GM06990 (cell line): ENCODE measurements at places on chromosomes 3 and 15.

DNA sequence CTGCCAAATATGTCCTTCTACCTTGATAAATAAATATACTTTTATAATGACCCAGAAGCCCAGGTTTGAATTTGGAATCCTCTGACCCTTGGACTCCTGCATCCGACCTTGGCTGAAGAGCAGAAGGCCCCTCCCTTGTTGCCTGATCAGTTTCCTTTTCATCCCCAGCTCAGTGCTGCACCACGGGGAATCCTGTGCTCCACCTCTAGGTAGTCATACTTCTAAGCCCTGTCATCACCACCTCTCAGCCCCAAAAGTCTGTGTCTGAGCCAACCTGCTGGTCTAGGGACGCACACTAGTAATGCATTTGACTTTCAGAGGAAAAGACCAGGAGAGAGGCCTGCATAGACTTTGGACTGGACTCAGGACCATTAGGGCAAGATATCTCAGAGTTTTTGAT, 310.6 kb downstream of the NLGN1 start:
- DNase-seq: no peak

DNA sequence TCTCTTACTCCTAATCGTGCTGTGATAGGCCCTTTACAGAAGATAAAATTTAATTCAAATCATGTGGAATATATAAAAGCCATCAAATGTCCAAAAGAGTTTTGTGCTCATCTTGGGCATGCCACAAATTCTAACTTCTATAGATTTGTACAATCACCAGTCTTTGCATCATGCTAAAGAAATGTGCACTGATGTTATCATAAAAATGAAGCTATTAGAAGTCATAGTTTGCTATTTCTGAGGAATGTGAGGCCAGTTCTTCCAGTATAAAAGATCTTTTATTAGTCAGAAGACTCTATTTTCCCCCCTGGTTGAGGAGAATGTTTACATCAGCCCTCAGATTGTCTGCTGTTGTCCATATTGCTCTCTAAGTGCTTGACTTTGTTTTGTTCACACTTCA, 2.1 kb upstream of the ANXA2 start:
- DNase-seq: no peak

- DNase-seq: no peak
These were observed 808 bp downstream of the RBM6 start for GRCh38 chr3:49940667-49941249.

DNA sequence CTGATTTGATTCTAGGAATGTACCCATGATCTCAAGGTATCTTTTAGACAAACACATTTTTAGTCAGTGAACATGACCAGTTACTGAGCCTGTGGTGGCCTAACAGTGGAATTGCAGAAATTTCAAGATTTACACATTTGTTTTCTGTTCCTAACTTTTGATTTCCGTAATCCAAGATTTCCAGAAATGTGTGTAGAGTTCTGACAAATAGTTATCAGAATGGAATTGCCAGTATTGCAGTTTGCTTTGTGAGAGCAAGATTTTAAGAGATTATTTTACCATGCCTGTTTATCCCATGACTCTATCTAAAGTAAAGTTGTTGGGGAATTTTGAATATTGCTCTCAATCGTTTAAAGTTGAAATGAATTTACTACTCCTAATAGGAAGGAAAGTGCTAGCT, 11.7 kb upstream of the UTS2B start:
- DNase-seq: no peak

- no peak for DNase-seq
These were observed 56.0 kb upstream of the CHRNA7 start for GRCh38 chr15:31974154-31974794.

DNA sequence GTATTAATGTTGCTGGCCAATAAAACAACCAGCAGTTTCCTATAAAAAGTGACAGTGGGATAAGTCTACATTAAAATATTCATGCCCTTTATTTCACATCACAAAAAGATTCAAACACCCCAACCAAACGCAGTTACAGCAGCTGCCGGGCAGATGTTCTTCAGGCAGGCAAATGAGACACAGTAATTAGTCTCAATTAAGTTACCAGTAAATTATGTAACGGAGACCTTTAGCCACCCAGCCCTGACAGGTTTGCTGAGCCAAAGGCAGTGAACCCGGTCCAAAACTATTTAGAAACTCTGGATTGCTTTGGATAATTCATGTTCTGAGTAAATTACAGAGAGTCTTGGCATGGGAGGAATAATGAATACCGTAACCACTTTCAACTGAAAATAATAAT, 289.2 kb upstream of the LYSMD4 start:
- DNase-seq: no peak

DNA sequence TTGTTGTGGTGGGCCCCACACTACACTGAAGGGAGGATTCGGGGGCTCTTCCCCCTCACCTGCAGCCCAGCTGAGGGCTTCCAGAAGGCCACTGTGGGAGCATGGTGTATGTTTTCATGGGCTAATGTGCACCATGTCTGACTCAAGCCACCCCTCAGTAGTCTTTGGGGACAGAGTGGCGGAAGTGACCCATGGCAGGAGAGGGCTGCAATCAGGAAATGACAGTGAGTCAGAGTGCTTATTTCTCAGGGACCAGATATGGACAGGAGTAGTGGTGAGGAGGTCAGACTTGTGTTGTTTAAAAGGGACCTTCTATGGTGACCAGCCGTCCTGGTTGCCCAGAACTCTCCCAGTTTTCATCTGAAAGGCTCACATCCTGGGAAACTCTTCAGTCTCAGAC, 32.8 kb upstream of the SLC9A9 start:
- DNase-seq: no peak

GRCh38 chr3:115551016-115551415, 72.3 kb upstream of the GAP43 start:
- DNase-seq: no peak

DNA sequence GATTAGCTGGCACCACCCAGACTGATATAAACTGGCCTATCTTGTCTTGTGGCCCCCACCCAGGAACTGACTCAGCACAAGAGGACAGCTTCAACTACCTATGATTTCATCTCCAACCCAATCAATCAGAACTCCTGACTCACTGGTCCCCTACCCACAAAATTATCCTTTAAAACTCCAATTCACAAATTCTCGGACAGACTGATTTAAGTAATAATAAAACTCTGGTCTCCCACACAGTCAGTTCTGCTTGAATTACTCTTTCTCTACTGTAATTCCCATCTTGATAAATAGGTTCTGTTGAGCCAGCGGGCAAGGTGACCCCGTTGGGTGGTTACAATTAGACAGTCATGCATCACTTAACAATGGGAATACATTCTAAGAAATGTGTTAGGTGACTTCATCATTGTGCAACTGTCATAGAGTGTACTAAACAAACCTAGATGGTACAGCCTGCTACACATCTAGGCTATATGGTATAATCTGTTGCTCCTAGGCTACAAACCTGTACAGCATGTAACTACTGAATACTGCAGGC, 48.1 kb upstream of the MAP4 start:
- DNase-seq: no peak

DNA sequence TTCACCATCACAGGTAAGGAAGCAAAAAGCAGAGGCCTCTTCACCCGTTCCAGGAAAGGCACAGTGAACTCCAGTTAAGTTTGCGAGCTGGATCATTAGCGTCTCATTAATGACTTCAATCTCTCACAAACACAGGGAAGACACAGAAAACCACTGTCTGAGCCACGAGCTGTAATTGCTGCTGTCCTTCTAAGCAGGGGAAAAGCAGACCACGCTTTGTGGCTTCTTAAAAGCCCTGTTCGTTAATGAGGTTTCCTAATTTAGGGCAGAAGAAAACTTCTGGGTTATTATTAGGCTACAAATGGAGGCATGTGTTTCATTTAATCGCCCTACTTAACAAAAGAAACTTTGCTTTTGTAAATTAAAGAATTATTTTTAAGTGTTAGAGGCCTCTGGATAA, 50.6 kb upstream of the FAM174B start:
- no peak for DNase-seq

GRCh38 chr3:174358252-174358651, 500.9 kb upstream of the NAALADL2 start:
- no peak for DNase-seq

DNA sequence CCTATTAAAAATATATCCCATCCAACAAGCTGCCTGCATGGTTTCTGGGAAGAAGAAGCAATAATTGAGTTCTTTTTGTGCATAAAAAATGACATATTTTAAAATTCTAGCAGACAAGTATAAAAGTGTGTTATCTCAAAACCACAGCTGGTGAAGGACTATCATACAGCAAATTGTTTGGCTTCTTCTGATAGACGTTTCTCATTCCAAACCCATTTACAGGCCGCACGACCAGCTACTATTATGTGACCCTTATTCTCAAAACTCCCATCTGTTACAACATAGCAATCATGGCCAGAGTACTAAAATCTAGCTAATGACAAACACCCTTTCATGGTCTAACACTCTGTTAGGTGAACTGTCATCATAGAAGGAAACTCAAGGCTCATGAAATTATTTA, 21.7 kb downstream of the ETFA start:
- DNase-seq: no peak

- no peak for DNase-seq
These were observed 67.3 kb downstream of the MORC1 start for GRCh38 chr3:109050591-109051167.

DNA sequence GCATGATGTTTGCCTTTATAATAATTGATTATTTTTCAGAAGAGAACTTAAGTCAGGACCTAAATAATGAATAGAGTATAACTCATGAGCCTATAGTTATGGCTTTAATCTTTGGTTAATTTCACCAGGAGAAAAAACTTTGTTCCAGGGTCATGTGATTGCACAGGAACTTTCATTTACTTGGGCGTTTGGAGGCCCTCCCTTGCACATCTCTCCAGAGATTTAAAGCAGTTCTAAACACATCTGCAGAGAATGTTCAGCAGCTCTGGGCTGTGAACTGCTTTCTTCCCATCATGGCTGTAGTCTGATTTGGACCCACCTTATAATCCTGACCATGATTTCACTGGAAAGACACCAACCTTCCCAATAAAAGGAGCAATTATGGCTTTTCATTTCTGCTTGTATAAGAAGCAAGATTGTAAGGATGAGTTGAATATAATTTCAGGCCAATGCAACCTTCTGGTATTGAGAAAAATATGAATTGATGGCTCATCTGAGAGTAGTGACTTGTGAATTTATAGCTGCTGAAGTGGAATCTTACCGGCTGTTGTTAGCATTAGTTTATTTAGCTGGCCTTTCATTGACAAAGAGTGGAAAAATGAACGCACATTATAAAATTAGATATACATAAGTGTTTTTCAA, 80.9 kb upstream of the PRTG start:
- DNase-seq: no peak

GRCh38 chr15:101213147-101213546, 38.7 kb downstream of the CHSY1 start:
- no peak for DNase-seq

- no peak for DNase-seq
These were observed 23.4 kb upstream of the NRG4 start for GRCh38 chr15:76035593-76035992.

GRCh38 chr3:148975248-148975647, 16.1 kb upstream of the GYG1 start:
- DNase-seq: no peak

- DNase-seq: no peak
These were observed 37.2 kb downstream of the EEFSEC start for GRCh38 chr3:128190501-128190900.

DNA sequence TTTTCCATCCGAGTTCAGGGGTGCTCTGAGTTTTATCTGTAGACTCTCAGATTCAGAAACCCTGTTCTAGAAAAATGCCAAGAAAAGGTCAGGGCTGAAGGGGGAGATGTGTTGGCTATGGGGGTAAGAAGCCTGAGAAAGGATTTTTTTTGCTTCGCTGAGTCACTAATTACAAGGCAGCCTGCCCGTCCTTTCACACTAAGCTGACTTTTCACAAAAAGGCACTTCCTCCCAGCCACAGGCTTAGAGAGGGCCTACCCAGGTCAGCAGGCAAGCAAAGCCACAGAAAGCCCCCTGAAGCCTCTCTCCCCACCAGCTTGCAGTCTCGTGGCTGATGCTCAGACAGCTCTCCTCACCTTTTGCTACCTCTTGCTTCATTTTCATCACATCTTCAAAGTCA, 192.6 kb upstream of the PRICKLE2 start:
- DNase-seq: peak; percentile 76

GRCh38 chr3:48679411-48680391, 6.0 kb downstream of the NCKIPSD start:
- no peak for DNase-seq

DNA sequence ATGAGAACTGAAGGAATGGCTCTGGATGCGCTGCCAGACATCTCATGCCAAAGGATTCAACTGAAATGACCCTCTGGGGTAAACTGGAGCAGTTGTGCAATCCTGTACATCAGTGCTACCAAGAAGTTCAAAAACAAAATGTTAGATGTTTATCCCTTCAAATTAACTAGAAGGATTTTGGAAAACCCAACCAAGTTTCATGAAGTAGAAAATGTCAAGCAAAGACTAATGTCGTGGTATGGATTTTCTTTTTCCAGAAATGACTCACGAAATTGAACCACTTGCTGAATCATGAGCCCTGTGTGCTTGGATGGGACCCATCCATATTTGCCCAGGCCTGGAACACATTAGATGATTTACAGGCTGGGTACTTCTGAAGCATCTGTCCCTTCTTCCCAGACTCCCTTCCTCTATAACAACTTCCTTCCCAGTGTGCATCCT, 101.6 kb downstream of the LRTM1 start:
- no peak for DNase-seq
